Calu3 (cell line): ENCODE measurements at places on chromosomes 4 and X. TPM values are rescaled to one million over a fixed set of nuclear protein-coding genes. Genes with fewer than 3 reads are reported as not detected.
A peak's percentile ranks its signal among the peaks of the same experiment; 100 is the strongest.

SPANXD gene
- total RNA-seq: not detected in 2 replicates

DNA sequence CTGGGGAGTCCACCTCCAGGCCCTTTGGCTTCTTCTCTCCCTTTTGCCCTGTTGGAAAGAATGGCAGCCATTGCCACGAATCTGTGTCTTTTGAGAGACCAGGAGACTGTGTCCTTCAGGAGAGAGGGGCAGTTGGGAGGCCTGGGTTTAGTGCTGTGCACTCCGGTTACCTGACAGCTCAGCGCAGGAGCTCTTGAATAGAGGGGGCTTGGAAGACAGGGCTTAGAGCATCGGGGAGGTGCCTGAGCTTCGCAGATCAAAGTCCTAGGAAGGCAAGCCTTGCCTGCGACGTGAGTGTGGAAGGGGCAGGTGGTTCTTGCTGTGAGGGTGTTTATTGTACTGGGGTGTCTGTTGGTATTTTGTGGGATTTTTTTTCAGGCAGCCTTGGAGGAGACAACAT lies 41.9 kb upstream of the TADA2B start:
- H3K4me1 ChIP-seq: peaks cover 9% of the 10 kb centered on the region
- H3K4me3 ChIP-seq: no peak overlapping the region
- no peak for DNase-seq
- H3K27ac ChIP-seq: no peak overlapping the region
- H3K27me3 ChIP-seq: no peaks in the 10 kb centered on the region

GRCh38 chr4:8819019-8819418 lies 52.6 kb downstream of the HMX1 start:
- H3K4me3 ChIP-seq: no peak overlapping the region
- no peak for DNase-seq
- H3K4me1 ChIP-seq: no peaks in the 10 kb centered on the region
- no peaks in the 10 kb centered on the region for H3K36me3 ChIP-seq
- no peaks in the 10 kb centered on the region for H3K27me3 ChIP-seq

DNA sequence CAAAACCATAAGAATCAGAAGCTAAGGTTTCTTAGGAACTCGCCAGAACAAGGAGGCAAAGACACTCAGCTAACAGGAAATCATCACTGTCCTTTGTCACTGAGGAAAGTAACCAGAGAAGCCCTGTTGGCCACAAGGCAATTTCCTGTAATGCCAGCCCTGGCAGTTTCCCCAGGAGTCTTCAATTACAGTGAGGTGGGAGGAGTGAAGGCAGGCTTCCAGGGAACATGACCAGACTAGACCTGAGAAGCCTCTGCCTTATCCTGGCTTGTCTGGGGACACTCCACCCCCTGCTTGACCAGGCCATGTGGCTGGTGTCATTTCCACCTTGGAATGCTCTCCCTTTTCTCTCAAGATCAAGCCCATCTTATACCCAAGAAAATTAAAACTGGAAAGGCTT lies 125.3 kb downstream of the COL4A6 start:
- H3K27me3 ChIP-seq: no peaks in the 10 kb centered on the region
- H3K27ac ChIP-seq: no peak overlapping the region
- no peak overlapping the region for H3K4me3 ChIP-seq
- H3K36me3 ChIP-seq: no peaks in the 10 kb centered on the region
- H3K4me1 ChIP-seq: peaks cover 18% of the 10 kb centered on the region

MOB1B gene
- total RNA-seq: 13.3 and 13.4 TPM in 2 replicates

PRDX4 gene
- total RNA-seq: 129 and 132 TPM in 2 replicates

DNA sequence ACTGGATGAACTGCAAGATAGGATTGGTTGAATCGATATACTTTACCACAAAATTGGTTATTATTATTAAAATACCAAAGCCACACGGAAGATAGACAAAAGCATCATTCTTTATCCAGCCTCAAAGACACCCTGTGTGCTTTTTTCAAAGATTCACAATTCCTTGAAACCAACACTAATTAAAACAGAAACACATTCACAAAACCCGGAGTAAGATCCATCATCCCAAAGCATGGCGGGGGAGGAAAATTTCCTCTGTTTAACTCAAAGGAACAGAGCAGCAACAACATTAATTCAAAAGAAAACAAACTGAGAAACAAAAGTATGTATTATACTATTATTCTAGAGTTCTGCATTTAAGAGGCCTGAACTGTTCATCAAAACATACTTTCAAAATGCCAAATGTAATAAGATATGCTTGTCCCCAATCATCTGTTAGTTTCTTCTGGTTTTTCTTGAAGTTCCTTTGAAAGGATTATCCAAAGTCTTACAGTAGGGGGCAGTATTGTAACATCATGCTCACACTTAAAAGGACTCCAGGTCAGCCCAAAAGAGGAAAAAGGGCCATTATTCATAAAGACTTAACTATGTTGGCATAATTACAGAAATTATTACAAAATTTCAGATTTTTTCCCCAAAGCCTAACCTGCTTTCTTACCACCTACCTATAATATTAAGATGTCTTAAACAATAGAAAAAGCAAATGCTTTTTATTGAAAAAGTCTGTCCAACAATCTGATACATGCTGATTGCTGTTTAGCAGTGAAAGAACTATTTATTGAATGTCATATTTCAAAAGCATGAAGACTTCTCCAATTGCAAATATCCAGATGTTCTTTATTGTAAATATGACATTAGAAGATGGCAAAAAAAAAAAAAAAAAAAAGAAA lies 168.7 kb downstream of the SCFD2 start:
- H3K36me3 ChIP-seq: no peaks in the 10 kb centered on the region
- DNase-seq: peak; percentile 9
- no peak overlapping the region for H3K27ac ChIP-seq
- H3K4me1 ChIP-seq: no peaks in the 10 kb centered on the region
- H3K27me3 ChIP-seq: no peaks in the 10 kb centered on the region

DNA sequence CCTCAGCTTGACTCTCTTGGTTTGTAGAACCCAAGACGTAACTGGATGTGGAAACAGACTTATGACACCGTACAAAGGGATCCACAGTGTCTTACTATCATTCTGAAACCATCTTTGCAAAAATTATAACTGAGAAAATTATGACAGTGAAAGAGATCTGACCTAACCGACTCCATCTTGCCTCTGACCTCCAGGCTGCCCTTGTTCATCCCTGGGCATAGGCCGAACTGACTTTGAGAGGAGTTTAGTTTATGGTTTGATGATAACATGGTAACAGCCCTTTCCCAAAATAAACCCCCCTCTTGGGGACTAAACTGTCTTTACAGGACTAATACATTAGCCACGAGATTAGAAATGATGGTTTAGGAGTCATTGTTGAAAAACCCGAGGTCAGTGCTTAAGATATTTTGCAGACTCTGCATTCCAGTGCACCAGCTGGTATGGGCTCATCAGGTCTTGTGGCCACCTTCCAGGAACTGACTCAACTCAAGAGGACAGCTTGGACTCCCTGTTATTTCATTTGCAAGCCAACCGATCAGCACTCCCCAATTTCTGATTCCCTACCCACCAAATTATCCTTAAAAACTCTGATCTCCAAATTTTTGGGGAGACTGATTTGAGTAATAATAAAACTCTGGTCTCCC lies 49.6 kb downstream of the CASP3 start:
- H3K36me3 ChIP-seq: no peaks in the 10 kb centered on the region
- H3K27ac ChIP-seq: peak overlapping the region; percentile 64
- no peaks in the 10 kb centered on the region for H3K27me3 ChIP-seq
- no peak for DNase-seq

NSUN7 gene
- total RNA-seq: 7.7 and 8.6 TPM in 2 replicates

DNA sequence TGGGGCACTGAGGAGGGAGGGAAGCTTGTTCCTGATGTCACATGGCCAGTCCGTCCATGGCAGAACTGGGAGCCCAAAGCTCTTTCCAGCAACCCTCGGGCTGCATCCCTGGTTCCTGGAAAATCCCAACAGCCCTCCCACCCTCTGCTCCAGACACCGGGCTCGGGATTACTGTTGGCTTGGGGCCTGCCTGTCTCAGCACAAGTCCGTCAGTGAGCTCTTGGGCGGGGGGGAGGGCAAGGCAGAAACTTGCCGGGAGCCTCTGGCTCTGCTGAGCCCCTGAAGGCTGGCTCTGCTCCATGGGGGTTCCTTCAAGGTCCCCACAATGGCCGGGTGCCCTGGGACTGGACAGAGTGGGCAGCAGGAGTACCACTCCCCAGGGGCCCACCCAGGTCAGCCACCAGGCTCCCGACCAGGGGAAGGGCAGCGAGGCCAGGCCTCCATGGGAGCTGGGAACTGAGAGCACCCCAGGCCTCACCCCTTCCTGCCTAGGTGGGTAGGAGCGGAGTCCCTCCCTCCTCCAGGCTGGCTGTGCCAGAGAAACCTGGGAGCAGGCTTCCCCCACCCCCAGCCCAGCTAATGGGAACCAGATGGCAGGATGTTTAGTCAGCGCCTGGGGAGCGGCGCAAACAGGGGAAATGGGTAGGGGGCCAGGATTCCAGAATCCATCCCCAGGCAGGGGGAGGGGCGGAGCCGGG lies 6.4 kb upstream of the HAUS7 start:
- no peak overlapping the region for H3K27ac ChIP-seq
- DNase-seq: no peak
- H3K4me3 ChIP-seq: no peak overlapping the region

GRCh38 chrX:39564751-39565150 lies 533.0 kb downstream of the BCOR start:
- H3K4me1 ChIP-seq: no peaks in the 10 kb centered on the region
- peaks cover 81% of the 10 kb centered on the region for H3K27me3 ChIP-seq
- no peak overlapping the region for H3K4me3 ChIP-seq
- no peaks in the 10 kb centered on the region for H3K36me3 ChIP-seq

DNA sequence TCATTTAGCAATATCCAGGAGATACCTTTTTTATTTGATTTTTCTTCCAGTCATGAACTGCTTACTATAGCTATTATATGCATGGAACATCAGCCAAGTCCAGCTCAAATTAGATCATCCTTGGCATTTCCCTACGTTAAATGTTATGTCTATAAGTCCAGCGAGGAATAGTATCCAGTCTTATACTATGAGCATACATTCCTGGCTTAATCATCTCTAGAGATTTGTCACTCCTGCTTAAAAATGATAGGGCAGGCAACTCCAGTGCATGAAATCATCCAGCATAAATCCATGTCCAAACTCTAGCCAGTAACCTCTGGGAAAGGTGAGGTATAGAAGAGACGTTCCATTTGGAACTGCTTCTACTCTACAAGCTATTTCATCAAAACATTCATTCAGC lies 126.7 kb upstream of the VCX2 start:
- H3K36me3 ChIP-seq: no peaks in the 10 kb centered on the region
- no peak for DNase-seq
- no peaks in the 10 kb centered on the region for H3K27me3 ChIP-seq
- H3K27ac ChIP-seq: no peak overlapping the region
- no peaks in the 10 kb centered on the region for H3K4me1 ChIP-seq

- no peak for DNase-seq
- H3K4me1 ChIP-seq: peaks cover 6% of the 10 kb centered on the region
- no peaks in the 10 kb centered on the region for H3K27me3 ChIP-seq
- peak overlapping the region; percentile 42 for H3K27ac ChIP-seq
- H3K36me3 ChIP-seq: no peaks in the 10 kb centered on the region
These were observed 13.9 kb upstream of the PLAC8 start for GRCh38 chr4:83128240-83128929.

DNA sequence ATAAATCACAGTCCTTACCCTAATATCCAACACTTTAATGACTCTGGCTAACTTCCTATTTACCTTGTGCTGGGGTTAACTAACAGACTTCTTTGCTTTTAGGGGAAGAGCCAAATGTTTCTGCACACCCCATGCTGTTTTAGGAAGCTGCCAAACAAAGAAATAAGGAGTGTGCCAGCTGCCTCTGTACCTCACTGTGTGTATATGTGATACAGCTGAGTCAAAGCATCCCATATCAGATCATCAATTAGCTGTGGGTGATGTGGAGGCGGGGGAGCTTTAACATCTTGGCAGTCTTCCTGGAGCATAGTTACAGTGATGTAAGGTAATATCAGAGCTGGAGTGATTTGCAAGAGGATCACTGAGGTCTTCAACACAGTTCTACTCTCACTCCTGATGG lies 95.4 kb downstream of the COL25A1 start:
- no peak overlapping the region for H3K4me3 ChIP-seq
- no peaks in the 10 kb centered on the region for H3K27me3 ChIP-seq
- no peak overlapping the region for H3K27ac ChIP-seq
- no peaks in the 10 kb centered on the region for H3K4me1 ChIP-seq

FIP1L1 gene
- 45.7 and 56.3 TPM in 2 replicates for total RNA-seq

DNA sequence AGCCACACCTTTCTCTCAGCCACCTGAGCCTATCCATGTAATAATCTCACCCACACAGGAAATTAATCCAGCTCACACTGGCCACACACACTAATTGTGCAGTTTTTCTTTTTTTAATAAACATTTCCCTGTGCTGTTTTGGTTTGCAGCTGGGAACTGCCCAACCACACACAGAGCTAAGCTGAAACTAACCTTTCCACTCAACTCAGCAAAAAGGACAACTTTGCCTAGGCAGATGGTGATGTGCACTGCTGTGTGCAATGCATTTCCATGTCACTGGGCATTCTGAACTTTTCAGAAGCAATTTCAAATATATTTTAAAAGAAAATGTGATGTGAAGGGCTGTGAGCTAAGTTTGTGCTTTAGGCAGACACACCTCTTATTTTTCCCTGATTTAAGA lies 70.0 kb upstream of the TLL1 start:
- no peak overlapping the region for H3K4me3 ChIP-seq
- no peaks in the 10 kb centered on the region for H3K36me3 ChIP-seq
- no peaks in the 10 kb centered on the region for H3K4me1 ChIP-seq
